Kidney (tissue), 22 donors: ENCODE measurements at places on chromosomes 13 and 19. TPM values are rescaled to one million over a fixed set of nuclear protein-coding genes. Genes with fewer than 3 reads are reported as not detected.

CLEC17A gene
- total RNA-seq, result 0.76 TPM

EFNA2 gene
- not detected for total RNA-seq

TSHZ3 gene
- 8.4 TPM for total RNA-seq

WDR18 gene
- total RNA-seq, result 40.3 TPM

MBD3L3 gene
- total RNA-seq, result not detected

FGF22 gene
- total RNA-seq, result 0.19 TPM

SLC17A7 gene
- total RNA-seq, result 1.4 TPM

ZNF274 gene
- total RNA-seq, result 42.4 TPM

LILRB4 gene
- total RNA-seq, result 9.9 TPM

C13orf42 gene
- not detected for total RNA-seq

PEAK3 gene
- total RNA-seq, result 2.1 TPM

PTGIR gene
- total RNA-seq, result 10.1 TPM

ZNF582 gene
- total RNA-seq, result 5.0 TPM

VSIG10L gene
- total RNA-seq, result 1.8 TPM

GARIN5A gene
- total RNA-seq, result 2.0 TPM

GRAMD1A gene
- 87.3 TPM for total RNA-seq

PCDH20 gene
- 3.0 TPM for total RNA-seq

MYO9B gene
- total RNA-seq, result 68.1 TPM

CATSPERD gene
- total RNA-seq, result not detected

CFAP97D2 gene
- not detected for total RNA-seq
